Stimulated activated CD8-positive, alpha-beta memory T cell treated with anti-CD3 and anti-CD28 coated beads, Interleukin-4, amount 100 ng/mL, for 24 hours (primary cell): ENCODE measurements at places on chromosomes 2 and 18.

GRCh38 chr18:32326450-32327308 is 136.8 kb downstream of the MEP1B start:
- no peak for DNase-seq

GRCh38 chr2:217399291-217399690 is 539.4 kb upstream of the TNP1 start:
- DNase-seq, result no peak

GRCh38 chr2:239231231-239232194 is 169.3 kb downstream of the HDAC4 start:
- DNase-seq, result no peak

DNA sequence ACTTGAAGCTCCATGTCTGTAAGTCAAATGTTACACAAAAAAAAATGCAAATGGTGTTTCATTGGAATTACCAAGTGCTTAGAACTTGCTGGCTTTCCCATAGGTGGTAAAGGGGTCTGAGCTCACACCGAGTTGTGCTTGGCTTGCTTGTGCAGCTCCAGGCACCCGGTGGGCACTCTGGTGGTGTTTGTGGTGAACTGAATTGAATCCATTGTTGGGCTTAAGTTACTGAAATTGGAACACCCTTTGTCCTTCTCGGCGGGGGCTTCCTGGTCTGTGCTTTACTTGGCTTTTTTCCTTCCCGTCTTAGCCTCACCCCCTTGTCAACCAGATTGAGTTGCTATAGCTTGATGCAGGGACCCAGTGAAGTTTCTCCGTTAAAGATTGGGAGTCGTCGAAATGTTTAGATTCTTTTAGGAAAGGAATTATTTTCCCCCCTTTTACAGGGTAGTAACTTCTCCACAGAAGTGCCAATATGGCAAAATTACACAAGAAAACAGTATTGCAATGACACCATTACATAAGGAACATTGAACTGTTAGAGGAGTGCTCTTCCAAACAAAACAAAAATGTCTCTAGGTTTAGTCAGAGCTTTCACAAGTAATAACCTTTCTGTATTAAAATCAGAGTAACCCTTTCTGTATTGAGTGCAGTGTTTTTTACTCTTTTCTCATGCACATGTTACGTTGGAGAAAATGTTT is 97.9 kb upstream of the IL1R2 start:
- DNase-seq, result no peak

- no peak for DNase-seq
Measured at GRCh38 chr2:162113088-162113775, 38.8 kb downstream of the GCG start.

DNA sequence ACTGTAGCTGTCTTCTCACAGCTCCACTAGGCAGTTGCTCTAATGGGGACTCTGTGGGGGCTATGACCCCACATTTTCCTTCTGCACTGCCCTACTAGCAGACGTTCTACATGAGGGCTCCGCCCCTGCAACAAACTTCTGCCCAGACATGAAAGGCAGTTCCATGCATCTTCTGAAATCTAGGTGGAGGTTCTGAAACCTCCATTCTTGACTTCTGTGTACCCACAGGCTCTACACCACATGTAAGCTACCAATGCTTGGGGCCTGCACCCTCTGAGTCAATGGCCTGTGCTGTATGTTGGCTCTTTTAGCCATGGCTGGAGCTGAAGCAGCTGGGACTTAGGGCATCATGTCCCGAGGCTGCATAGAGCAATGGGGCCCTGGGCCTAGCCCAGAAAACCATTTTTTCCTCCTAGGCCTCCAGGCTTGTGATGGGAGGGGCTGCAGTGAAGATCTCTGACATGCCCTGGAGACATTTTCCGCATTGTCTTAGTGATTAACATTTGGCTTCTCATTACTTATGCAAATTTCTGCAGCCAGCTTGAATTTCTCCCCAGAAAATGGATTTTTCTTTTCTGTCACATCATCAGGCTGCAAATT is 123.0 kb downstream of the MYCN start:
- DNase-seq, result no peak

- no peak for DNase-seq
Measured at GRCh38 chr2:7075834-7076233, 158.6 kb downstream of the RNF144A start.

GRCh38 chr2:102422910-102423309 is at the start of gene IL18RAP:
TSS of gene IL18RAP (plus strand) at chr2:102423160. CDS start at chr2:102423278, 118 bp downstream.
- no peak for DNase-seq

DNA sequence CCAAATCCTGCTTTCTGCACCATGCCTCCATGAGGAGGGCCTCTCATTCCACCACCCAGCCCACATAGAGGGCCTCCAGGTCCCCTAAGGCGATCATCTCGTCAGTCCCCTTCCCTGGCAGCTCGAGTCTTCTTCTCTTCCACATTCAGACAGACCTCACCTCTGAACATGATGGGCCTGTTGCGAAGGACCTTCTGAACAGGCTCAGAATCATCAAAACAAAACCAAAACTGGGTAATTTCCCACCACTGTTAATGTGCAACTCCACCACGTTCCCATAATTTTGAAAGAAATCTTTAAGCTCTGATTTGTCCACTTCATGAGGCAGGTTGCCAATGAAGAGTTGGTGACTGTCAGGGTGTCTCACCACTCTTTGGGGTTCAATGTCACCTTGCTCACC is 20.4 kb downstream of the ZRANB3 start:
- DNase-seq, result no peak

GRCh38 chr2:13543550-13543949 is 826.8 kb downstream of the TRIB2 start:
- no peak for DNase-seq

DNA sequence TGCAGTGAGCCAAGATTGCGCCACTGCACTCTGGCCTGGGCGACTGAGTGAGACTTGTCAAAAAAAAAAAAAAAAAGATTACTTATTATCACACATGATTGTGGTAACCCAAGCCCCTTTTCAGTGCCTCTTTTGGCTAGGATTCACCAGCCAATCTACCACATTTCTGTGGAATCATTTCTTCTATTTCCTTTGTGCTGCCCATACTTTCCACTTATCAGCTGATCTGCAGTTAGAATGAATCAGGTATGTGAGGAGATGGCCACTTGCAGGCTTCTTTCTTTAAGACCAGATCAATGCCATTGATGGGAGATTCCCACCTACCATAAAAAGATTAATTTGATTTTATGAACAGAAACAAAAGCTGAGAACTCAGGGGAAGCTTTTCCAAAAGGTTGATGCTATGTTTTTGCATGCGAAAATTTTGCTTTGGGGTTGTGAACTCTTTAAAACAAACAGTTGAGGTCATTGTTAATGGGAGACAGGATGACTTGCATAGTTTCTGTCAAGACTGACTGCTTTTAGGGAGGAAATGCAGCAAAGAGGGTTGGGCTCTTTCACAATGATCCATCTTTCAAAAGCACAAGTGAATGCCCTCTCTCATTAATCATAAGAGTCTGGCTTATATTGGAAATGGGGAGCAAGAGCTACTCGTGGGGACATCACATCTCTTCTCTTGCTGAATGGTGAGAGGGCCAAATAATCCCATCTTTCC is 66.9 kb upstream of the CYP26B1 start:
- DNase-seq, result no peak

DNA sequence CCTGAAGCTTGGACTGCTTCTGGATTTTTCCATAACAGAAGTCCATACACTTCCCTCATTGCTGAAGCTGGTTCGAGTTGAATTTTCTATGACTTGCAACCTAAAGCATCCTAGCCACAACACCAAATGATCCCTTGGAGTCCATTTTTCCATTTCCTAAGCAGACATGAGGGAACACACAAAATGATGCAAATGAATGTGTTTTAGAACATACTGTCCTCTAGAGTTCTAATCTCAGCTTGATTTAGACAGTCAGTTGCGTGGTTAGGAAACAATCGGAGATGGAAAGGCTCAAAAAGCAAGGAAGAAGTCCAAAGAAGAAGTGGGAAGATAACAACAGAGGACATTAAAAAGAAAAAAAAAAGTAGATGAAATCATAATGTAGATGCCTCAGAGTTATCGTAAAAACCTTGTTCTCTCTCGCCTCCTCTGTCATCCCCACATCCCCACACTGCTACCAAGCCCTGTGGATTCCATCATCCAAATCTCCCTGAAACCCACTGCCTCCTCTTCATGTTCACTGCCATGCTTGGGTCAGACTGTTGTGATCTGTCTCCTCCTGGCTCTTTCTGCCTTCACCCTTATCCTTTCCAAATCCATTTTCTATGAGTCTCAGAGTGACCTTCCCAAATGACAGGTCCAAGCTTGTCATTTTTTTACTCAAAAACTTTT is 58.4 kb downstream of the TMEM247 start:
- no peak for DNase-seq

- DNase-seq, result no peak
Measured at GRCh38 chr2:216740557-216741222, 45.3 kb upstream of the IGFBP5 start.

GRCh38 chr2:188979187-188980114 is 5.3 kb downstream of the COL3A1 start:
- no peak for DNase-seq

- DNase-seq, result no peak
Measured at GRCh38 chr18:37180086-37180485, 351.2 kb downstream of the KIAA1328 start.

GRCh38 chr2:210389856-210390255 is 74.9 kb upstream of the MYL1 start:
- DNase-seq, result no peak

DNA sequence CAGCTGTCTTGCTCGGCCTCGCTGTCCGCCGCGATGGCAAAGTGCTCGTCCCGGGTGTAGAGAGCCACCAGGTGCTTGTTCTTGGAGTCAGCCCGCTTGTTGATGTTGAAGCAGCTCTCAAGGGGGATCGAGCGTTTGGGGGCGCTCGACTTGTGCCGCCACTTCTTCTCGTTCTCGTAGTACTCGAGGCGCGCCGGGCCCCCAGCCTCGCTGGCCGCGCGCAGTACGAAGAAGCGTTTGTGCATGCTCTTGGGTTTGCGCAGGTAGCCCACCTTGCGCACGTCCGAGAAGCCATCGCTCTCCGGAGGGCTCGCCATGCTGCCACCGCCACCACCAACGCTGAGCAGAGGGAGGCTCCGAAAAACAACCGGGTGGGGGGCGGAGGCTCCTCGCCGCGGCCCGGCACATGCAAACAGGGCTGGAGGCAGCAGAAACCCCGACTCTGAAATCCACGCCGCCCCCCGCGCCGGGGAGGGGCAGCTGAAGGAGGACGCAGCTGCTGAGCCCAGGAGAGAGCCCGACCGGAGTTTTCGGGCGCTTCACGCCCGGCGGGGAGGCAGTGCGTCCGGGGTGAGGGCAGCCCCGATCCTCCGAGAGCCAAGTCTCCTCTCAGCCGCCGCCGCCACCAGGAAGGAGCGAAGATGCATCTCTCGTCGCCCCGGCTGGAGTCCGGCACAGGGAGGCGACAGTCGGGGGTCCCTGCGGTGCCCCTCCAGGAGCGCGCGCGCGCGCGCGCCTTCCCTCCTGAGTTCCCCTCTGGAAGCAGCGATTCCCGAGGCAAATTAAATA is 1.0 kb downstream of the IRS1 start:
- DNase-seq, result peak; percentile 30

DNA sequence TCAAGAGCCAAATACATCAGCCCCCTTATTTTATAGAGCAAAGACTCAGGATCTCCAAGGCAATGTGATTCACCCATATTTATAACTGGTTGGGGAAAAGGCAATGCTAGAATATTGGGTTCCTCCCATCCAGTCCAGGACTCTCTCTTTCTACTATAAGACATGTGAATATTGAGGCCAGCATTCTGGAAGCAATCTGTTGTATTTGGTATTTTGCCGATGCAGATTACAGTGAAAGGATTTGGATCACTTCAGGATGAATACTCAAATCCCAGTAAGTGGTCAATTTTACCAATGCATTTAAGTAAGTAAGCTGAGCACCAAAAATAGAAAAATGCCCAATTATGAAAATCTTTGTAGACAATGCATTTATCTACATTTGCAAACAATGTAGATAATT is 1834.7 kb upstream of the PIK3C3 start:
- DNase-seq, result no peak

DNA sequence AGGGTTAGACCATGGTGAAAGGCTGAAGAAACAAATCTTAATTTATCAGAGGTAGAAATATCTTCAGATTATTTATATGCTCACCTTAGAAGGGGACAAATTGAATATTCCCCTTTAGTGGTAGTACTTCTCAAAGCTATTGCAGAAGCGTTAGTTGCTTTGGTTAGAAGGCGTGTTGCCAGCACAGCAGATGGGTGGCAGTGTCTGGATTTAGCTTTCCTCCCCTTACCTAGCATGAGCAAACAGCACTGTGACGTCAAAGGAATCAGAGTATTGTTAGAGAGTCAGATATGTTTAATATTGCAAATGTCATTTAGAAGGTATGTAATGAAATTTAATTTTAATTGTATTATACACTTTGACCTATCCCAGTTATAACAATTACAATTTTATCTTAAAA is 27.2 kb upstream of the GALR1 start:
- no peak for DNase-seq

DNA sequence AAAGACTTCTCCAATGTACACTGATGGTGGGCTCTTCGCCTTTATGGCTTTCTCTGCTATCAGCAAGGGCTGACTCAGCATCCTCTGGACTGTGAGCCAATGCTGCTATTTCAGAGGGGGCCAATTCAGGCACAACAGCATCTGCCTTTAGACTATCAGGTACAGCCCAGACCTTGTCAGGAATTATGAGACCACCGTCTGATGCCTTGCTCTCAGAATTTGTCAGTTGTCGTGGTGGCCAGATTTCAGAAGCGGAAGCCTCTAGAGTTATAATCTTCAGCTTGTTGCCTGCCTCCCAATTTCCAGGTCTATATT is 92.7 kb downstream of the ALPK2 start:
- DNase-seq, result no peak

DNA sequence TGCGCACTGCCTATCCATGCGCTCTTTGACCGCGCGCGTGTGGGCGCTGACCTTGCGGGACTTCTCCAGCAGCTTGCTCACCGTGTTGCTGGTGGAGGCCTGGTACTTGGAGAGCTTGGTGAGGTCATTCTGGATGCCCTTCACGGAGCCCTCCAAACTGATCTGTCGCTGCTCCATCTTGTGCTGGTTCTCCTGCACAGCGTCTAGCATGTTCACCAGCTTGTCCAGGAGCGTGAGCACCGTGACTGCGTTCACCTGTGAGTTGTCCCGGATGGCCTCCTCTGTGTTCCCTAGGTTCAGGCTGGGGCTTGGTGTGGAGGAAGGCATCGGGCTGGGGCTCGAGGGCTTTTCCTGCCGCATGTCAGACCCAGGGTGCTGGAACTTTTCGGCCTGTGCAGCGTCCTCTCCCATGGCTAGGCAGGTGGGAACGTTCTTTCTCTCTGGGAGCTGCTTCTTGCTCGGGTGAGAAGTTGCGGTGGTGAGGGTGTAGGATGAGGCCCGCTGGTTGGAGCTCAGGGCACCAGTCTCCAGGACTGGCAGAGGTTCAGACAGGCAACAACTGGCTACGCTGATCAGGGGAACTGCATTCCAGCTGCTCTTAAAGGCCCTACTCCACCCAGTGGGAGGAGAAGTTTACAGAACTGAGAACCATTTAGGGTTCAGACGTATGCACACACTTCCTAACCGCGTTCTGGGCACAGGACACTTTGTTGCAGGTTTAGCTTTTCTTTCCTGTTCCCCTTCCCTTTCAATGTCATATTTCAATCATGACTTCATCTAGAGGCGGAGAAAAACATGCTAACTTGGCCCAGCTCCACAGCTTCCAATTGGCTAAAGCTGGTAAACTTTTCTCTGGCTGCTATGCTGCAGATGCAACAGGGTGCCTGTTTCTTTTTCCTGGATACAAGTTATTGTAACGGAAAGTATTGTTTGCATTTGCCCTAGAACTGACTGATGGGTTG is at the start of gene CAVIN2:
CAVIN2 (minus strand) TSS at position 574 of the 962 bp plus-strand sequence; CDS start at position 411, 163 bp downstream.
- no peak for DNase-seq
